ENCODE measurements at places on chromosomes 11 and 22.

DNA sequence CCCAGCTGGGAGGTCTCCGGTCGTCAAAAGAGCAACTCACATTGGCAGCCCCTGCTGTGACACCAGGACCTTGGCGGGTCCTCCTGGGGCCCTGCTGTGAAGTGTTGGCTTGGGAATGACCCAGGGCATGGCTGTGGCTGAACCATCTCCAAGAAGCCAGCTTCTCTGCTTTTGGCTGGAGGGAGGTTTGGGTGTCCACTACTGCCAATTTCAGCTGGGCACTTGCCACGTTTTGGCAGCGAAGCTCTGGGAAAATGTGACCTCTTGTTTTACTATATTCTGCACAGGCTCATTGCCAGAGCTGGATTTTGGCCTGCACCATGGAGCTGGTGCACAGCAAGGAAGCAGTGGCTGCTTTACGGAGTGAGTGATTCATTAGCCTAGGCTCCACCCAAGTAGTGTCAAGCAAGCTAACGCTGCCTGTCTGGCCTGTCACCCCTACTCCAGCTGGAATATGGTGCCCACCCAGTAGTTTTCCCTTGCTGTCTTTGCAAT is 24.3 kb upstream of the SMCO4 start:
- DNase-seq: peak; percentile 64

DNA sequence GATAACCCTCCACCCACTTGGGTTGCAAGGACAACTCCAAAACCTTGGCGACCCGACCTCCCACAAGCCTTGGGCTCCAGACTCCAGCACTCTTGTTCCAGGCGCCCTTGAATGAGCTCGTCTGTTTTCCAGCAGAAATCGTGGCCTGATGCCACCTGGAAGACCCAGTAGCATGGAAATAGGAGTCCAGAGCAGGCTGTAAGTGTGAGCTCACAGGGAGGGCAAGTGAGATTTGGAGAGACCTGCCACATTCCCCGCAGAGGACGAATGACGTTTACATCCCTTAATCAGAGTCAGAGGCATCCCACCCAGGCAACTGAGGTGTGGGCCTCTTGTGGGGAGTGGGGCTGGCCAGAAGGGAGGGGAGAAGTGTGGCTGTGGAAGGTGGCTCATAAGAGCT is 71.9 kb downstream of the LDLRAD3 start:
- DNase-seq: peak; percentile 68

DNA sequence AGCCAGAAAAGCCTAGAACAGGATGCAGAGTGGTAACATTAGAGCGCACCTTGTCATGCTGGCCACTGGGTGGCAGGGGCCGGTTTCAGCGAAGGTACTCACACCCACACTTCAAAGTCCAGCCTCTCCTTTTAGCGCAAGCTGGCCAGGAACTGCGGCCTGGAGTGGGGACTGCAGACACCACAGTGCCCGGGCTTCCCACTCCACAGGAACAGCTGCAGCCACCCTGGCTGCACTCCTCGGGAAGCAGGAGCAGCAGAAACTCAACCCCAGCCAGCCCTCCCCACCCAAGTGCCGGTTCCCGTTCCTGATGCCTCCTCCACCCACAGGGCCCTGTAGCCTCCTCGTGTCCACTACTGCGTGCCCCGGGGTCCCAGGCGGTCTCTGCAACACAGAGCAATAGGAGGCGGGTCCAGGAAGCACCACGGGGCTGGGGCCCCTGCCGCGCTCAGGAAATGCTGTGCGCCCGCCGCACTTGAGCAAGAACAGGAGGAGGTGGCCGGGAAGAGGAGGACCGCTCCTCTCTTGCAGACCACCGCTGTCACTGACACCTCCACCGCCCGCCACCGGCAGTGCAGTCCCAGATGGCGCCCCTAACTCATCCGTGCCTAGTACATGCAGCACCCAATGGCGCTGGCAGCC is 2.2 kb downstream of the RFPL2 start:
- DNase-seq: no peak

GRCh38 chr11:46520971-46521745 is 72.7 kb downstream of the AMBRA1 start:
- no peak for DNase-seq

DNA sequence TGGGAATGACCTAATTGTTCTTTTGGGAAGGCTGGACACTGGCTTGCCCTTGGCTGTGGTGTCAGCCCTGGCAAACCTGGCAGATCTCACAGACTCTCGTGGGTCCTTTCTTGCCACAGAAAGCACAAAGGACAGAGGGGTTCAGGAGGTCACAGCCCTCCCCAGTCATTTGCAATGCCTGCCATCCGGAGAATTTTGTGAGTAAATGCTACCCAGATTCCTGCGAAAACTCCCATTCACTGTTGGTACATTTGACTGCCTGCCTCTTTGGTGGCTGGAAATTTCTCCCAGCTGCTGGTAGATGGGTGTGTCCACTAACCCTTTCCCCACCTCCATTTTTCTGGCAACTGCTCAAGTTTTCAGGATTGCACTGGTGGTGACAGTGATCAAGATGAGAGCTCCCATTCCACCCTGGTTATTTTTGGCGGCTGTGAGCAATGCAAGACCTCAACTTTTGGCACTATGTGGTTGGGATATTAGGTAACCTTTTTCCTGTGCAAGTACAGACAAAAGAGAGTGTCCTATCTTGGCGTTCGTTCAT is 155.7 kb downstream of the NAV2 start:
- no peak for DNase-seq

DNA sequence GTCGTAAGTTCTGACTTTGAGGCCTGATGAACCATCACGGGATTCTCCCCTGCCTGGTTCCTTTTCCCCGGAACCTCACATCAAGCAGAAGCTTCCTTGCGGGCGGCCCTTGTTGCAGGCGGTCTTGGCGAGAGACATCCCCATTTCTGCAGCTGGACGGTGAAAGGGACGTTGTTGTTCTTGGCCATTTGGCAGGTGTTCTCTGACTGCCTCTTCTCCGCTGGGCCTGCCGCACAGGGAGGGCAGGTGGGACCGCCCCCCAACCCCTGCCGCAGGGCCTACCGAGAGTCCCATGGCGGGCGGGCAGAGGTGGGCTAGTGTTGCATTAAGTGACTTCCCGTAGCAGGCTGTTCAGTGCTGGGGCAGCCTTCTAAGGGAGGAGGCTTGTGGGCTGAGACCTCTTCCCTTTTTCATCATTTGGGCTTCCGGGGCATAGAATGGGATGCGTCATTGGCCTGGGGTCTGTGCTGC is 26.9 kb upstream of the GRAMD4 start:
- no peak for DNase-seq

DNA sequence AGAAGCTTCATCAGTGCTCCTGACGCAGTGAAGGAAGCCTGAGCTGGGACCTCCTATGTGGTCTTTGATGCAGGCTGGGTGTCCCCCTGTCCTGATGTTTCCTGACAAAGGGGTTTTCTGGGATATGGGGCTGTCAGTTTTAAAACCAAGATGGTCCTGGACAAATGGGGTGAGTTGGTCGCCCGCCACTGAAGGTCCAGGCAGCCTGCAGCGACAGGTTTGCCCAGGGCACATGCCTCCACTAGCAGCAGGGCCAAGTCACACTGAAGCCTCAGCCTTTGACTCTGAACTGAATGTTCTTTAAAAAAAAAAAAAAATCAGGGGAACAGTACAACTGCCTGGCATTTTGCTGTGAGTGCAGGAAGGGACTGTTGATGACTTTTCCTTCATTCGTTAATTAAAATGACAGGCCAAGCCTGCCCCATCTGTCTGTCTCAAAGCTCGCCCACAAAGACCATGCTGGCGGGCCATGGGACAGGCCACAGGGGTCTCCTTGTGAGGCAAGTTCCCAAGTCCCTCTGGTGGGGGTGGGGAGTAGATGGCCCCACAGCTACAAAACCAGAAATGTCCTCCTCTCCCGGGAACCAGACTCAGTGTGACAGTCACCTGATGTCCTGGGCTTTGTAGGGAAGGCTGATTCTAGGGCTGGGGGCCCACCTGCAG is 274.8 kb downstream of the CTTN start:
- no peak for DNase-seq

DNA sequence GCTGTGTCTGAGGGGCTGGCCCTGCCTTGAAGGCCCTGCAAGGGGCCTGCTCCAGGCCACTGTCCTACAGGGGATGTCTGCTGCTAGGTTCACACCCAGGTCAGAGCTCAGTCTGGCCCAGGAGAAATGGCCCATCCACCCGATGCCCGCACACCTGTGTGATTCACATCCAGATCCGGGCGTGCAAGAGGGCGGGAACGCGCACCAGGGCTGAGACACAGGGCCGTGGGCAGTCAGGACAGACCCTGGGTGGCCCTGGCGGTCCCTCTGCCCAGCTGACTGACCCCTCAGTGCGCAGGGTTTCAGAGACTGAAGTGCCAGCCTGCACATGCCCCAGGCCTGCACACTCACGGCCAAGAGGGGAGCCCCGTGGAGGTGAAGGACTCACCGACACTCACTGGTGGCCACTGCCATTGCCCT is 7.4 kb downstream of the TOLLIP start:
- DNase-seq: no peak

GRCh38 chr11:93482556-93482955 is 60.6 kb downstream of the SMCO4 start:
- DNase-seq: no peak
